ENCODE measurements at places on chromosomes 5 and 9.

GRCh38 chr9:89483592-89484474 lies 14.1 kb downstream of the SEMA4D start:
- DNase-seq: no peak

- no peak for DNase-seq
Measured at GRCh38 chr5:76368941-76369340, 34.1 kb upstream of the IQGAP2 start.

DNA sequence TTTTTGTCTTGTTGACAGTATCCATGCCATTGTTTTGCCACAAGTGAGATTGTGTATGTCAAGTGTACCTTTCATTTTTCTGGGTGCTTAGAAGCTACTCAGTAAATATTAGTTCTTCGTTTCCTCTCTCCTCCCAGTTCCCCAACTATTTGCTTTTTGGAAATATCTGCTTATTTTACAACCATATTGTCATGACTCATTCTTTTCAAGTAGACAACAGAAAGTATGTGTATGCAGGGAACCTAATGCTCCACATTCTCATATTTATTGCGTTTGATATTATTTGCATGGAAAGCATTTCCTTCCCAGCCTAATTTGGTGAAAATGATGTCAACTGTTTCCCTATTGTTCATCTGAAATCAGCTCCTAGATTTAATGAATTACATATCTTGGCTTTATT lies 483.7 kb upstream of the RIOK2 start:
- DNase-seq: no peak

GRCh38 chr9:21070906-21071305 lies 6.8 kb downstream of the IFNB1 start:
- DNase-seq: no peak

- DNase-seq: no peak
Measured at GRCh38 chr9:113966394-113966793, 90.3 kb downstream of the ZNF618 start.

- DNase-seq: no peak
Measured at GRCh38 chr9:4421847-4422246, 68.4 kb upstream of the SLC1A1 start.

DNA sequence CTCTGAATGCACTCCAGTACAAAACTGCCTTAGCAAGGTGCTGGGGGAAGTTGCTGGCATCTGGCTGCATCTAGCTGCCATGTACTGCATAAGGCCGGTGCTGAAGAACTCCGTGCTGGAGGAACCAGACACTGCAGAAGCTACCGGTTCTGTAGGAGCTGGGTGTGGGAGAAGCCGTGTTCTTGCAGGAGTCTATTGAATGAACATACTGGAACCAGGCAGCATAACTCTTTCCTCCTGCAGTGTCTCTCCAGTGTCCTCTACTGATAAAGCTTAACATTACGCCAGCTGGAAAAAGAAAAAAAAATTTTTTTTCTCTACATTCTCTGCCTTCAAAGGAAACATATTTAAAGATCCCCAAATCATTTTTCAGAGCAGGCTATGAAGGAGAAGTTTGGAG lies 38.5 kb downstream of the VPS13A start:
- no peak for DNase-seq

DNA sequence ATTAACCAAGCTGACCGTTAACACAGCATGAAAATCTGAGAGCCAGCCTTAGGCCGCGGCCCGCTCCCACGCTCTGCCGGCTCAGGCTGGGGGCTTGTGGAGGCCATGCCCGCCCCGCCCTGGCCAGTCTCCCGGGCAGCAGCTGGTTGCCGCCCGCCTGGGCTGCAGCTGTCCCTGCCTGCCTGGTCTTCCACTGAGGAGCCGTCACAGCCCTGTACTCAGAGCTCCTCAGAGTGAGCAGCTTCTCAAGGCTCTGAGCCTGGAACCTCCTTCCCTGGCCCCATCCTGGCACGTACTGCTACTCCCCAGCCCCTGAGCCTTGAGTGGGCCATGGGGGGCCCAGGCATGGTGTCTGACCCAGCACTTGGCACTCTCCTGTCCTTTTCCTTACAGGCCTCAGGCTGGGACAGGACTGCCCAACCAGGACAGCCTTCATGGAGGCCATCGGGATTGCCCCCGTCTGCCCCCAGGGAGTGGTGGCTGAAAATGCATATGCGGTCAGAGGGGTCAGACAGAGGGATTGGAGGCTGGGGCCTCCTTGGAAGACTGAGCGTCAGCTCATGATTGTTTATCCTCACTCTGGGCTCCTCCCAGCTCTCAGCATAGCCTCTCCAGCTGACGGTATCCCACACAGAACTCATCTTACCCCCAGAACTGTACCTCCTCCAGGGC lies 11.9 kb downstream of the FGFR4 start:
- DNase-seq: no peak

GRCh38 chr9:70120834-70121510 lies 77.3 kb downstream of the MAMDC2 start:
- DNase-seq: no peak

DNA sequence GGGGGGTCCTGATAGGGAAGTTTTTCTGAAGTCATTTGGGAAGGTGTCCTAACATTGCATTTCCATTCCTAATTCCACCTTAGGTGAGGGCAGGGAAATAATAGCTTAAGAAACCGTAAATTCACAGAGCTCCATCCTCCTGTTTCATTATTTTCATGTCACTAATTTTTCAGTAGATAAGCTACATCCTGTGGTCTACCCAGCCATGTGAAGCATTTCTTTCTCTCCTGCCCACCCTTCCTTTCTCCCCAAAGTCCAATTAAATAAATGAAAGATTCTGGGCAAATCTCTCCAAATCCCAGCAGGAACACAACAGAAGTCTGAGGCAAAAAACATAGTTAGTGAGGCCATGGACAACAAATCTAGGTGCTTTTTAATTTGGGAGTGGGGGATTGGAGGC lies 95.1 kb upstream of the ERBIN start:
- no peak for DNase-seq

DNA sequence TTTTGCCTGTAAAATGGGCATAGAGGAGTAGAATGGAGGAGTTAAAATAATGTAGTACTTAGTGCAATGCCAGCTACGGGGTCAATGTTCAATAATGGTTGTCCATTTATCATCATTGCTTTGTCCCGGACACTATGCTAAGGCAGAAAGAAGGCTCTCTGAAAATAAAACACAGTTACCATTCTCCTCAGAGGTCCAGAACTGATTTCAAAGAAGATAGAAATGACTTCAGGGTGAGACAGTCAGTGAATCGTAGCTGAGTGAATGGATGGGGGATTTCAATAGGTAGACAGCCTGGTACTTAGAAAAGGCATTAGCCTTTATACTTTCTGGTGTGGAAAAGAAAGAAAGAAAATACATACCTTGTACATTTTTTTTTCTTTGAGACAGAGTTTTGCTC lies 1.2 kb upstream of the AK3 start:
- no peak for DNase-seq

GRCh38 chr9:126935630-126936029 lies 21.0 kb downstream of the RALGPS1 start:
- no peak for DNase-seq

GRCh38 chr9:15211815-15212495 lies 95.1 kb downstream of the TTC39B start:
- no peak for DNase-seq
